Urothelium cell line (cell line): ENCODE measurements at places on chromosomes 6 and 20.

- DNase-seq: peak; percentile 74
These were observed 13.3 kb upstream of the RBPJL start for GRCh38 chr20:45293041-45294002.

- no peak for DNase-seq
These were observed 95.3 kb upstream of the KCNG1 start for GRCh38 chr20:51118216-51118615.

- no peak for DNase-seq
These were observed 48.9 kb downstream of the ATXN1 start for GRCh38 chr6:16712255-16712930.

- no peak for DNase-seq
These were observed 98.2 kb downstream of the CAP2 start for GRCh38 chr6:17491416-17492142.

- no peak for DNase-seq
These were observed 116.0 kb downstream of the CRYBG1 start for GRCh38 chr6:106476331-106477105.

DNA sequence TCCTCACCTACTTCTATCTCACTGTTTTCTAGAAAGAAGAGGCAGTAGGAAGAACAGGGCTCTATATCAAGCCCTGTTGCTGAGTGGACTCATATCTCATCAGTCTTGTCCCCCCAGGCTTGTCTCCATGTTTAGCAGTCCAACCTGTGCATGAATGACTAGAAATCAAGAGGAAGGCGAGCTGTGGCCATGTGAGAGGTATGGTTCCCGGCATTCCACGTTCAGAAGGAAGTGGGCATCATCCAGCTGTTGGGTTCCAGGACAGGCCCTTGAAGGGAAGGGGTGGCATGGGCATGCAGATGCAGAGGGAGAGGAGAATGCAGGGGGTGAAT, 176.6 kb downstream of the MRPL14 start:
- DNase-seq: no peak

DNA sequence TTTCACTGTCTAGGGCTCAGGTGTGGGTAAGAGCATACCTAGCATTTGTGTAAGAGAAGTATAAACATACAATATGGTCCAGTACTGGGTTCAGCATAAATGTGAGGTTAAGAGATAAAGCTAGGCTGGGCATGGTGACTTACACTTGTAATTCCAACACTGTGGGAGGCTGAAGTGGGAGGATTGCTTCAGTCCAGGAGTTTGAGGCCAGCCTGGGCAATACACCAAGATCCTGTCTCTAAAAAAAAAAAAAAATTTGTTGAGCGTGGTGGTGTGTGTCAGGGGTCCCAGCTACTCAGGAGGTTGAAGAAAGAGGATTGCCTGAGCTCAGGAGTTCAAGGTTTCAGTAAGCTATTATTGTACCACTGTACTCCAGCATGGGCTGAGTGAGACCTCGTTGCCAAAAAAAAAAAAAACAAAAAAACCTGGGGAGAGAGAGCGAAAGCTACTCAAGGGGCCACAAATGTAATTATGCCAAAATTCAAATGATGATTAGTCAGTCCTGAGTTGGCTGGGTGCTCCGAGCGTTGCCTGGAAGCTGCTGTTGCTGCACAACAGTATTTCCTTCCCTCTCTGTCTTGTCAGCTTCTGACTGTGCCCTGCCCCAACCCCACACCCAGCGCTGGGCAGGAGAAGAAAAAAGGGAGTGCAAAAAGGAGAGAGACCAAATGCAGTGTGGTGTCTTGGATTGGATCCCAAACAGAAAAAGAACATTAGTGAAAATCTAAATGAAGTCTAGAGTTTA, 24.0 kb downstream of the CMTR1 start:
- no peak for DNase-seq

DNA sequence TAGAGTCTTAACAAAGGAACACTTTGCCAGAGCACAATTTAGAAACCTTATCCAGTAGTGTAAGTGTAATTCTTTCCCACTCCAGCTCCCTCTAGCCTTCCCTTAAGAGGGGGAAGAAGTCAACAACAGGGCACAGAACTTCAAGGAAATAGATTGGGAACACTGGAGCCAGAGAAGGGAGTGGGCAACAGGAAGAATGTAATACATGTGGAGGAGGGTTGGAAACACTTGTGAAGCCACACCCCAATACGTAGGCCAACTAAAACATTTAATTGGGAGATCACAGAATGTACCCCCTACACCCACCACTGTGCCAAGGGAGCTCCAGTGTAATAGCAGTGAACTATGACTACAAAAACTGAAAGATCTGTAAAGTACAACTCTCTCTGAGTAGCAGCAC, 735.7 kb upstream of the HS3ST5 start:
- no peak for DNase-seq
